Activated T-cell treated with anti-CD3 and anti-CD28 coated beads for 24 hours (primary cell): ENCODE measurements at places on chromosomes 3 and 15.

DNA sequence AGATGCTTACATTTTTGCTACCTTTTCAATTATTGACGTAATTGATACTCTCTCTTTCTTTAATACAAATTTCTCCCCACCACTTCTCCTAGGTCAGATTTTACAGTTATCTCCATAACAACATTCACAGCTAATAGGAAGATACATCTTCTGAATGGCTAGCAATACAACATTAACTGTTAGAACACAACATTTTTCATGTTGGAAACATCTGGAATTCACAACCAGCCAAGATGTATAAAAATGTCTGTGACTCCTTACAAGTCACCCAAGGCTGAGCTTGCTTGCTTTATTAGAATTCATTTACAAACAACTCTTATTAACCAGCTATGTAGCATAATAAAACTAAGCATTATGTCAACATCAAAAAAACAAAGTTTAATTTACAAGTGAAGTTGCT is 81.0 kb upstream of the ROBO2 start:
- DNase-seq, result no peak

- no peak for DNase-seq
These were observed 29.1 kb downstream of the LOXL1 start for GRCh38 chr15:73955326-73955725.

DNA sequence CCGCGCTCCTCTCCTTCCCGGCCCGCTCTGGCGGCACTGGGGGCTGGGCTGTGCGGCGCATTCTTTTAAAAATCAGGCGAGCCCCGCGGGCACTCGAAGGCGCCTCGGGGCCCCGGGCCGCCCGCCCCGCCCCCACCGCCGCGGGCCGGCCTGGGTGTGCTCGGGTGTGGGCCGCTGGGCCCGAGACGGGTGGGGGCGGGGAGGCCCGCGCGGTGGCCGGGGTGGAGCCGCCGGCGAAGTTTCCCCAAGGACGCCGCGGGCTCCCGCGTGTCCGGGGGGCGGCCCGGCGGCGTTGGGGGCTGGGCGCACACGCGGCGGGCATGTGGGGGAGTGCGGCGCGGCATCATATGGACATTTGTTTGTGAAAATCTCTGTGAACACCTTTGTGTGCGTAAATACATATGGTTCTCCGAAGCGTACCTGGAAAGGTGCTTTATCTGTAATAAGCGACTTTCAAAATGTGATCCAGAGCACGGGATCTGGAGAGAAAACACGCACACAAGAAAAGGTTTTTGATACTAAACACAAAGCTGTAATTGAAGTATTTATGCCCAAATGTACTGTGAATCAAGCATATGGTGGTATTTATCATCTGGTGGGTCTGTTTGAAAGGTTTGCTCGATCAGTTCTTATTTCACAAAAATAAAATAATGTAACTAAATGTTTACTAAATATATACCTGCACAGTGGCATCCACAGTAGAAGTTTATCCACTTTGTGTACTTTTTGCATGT is 612 bp upstream of the TBL1XR1 start:
- DNase-seq, result no peak

GRCh38 chr3:33699275-33699674 is 18.8 kb downstream of the CLASP2 start:
- no peak for DNase-seq

DNA sequence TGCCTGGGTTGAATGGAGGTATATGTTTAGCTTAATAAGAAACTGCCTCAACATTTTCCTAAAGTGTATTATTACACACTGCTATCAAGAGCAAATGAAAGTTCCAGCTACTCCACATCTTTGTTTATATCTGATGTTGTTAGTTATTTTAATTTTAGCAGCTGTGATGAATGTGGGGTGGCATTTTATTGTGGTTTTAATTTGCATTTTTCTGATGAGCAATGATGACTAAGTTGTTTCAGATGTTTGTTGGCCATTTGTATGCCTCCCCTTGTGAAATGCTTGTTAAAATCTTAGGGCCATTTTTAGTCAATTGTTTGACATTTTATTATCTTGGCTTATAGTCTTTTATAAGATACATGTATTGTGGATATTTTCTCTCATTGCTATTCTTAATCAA is 260.4 kb upstream of the SLCO3A1 start:
- DNase-seq, result no peak
